ENCODE measurements at places on chromosomes 1 and 21. TPM values are rescaled to one million over a fixed set of nuclear protein-coding genes. Genes with fewer than 3 reads are reported as not detected.

Gene ZSWIM5
- 0.81 TPM for total RNA-seq

DNA sequence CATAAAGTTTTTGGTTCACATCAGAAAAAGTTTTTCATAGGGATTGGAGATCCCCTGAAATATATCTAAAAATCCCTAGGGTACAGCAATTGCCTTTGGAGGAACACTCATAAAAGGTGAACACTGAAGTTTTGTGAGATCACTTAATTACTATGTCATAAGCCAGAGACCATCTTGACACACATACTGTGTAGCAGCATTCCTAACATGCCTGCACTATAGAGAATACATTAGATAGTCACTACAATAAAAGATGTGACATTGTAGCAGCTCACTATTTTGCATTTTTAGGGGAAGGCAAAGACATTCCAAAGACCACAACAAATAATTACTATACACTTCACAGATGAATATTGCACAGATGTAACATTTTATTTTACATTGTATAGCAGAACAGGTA, 779.9 kb downstream of the KCNT2 start:
- DNase-seq, result no peak

DNA sequence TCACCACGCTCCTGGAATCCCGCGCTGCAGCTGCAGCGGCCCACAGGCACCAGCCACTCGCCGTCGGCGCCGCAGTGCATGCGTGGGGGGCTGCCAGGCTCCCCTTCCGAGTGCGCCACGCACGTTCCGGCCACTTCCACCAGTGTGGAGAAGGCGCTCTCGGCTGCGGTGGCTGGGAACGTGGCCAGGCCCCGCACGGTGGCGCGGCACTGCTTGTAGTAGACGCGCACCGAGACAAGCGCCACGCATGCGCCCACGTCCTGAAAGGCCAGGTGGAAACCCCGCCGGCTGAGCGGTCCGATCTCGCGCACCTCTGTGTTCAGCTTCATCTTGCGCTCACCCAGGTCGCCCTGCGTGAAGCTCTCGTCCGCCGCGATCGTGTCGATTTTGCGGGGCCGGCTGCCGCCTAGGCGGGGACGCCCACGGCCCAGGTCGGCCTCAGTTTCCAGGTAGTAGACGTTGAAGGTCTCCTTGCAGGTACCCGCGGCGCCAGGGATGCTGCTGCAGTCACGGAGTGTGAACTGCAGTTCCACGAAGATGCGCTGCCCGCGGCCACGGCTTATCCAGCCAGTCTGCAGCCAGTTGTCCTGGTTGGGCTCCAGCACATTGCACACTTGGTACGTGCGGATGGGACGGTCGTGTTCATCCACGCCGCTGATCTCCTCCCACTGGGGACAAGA, 3.4 kb downstream of the EPHA10 start:
- DNase-seq, result no peak

DNA sequence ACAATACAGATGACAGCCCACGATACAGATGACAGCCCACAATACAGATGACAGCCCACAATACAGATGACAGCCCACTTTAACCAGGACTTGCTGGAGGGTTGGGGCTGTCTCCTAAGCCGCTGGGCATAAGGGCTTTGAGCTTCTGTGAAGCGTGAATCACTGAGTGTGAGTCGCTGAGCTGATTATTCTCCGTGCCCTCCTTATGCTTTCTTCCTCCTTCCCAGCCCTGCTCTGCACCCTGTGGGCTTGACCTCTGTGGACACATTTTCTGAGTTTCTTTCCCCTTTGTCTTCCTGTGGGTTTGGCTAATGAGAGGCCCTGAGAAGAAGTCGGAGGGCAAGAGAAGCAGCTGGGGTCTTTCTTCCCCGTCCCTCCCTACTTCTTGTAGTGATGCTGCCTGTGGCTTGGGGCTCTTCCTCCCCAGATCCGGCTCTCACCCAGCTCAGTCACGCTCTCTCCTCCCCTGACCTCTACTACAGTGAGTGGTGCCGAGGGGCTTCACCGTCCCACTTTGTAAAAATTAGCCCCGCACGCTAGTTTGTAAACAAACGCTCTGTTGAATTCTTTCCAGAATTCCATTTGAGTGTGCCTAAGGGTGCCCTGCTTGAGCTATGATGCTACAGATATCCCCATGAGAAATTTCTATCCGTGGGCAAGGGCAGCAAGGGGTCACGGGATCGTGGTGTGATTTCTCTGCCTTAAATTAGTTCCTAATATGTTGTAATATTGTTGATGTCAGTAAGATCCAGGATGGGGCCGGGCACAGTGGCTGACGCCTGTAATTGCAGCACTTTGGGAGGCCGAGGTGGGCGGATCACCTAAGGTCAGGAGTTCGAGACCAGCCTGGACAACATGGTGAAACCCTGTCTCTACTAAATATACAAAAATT, 46.4 kb upstream of the SOD1 start:
- DNase-seq, result no peak

GRCh38 chr1:226908913-226909312, 31.2 kb upstream of the COQ8A start:
- DNase-seq, result no peak

- no peak for DNase-seq
Observed at GRCh38 chr1:221025956-221026355, 146.7 kb downstream of the HLX start.

- peak; percentile 61 for DNase-seq
Observed at GRCh38 chr1:115283249-115283648, 54.8 kb downstream of the NGF start.
